T-helper 1 cell (primary cell): ENCODE measurements at places on chromosomes 7 and 10.
A peak's percentile ranks its signal among the peaks of the same experiment; 100 is the strongest.

GRCh38 chr10:72796042-72796441 lies 97.5 kb upstream of the OIT3 start:
- no peak for DNase-seq

DNA sequence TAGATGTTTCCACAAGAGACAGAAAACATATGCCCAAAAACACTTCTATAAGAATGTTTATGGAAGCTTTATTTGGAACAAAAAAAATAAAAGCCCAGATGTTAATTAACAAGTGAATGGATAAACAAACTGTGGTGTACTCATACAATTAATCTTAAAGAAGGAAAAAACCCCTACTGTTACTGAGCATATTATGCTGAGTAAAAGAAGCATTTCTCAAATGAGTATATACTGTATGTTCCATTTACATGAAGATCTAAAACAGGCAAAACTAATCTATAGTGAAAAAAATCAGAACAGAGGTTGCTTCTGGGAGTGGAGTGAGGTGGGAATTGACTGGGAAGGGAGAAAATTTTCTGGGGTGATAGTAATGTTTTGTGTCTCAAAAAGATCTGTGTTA lies 15.5 kb upstream of the ANK3 start:
- DNase-seq, result no peak

GRCh38 chr7:69608878-69609277 lies 10.6 kb downstream of the AUTS2 start:
- no peak for DNase-seq

DNA sequence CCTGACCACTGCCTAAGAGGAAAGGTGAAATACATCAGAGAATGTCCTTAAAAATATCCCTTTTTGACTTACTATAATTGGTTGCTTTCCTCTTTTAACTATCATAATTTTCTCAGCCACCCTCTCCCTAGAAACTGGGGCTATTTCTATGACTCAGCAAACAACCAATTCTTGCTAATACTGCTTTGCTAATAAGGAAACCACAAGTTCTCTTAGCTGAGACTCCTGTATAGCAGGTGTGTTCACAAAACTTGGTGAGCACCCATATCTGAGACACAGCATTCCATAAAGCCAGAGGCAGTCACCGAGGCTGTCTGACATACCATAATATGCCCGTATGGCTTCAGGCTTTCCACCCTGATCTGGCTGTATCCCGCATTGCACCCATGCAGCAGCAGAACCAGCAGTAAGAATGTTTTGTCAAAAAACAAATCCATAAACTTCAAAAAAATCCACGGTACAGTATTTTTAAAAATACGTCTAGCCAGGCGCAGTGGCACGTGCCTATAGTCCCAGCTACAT lies 191.7 kb upstream of the C7orf33 start:
- DNase-seq, result no peak

GRCh38 chr10:70820976-70821750 lies 5.4 kb downstream of the SGPL1 start:
- DNase-seq, result no peak

DNA sequence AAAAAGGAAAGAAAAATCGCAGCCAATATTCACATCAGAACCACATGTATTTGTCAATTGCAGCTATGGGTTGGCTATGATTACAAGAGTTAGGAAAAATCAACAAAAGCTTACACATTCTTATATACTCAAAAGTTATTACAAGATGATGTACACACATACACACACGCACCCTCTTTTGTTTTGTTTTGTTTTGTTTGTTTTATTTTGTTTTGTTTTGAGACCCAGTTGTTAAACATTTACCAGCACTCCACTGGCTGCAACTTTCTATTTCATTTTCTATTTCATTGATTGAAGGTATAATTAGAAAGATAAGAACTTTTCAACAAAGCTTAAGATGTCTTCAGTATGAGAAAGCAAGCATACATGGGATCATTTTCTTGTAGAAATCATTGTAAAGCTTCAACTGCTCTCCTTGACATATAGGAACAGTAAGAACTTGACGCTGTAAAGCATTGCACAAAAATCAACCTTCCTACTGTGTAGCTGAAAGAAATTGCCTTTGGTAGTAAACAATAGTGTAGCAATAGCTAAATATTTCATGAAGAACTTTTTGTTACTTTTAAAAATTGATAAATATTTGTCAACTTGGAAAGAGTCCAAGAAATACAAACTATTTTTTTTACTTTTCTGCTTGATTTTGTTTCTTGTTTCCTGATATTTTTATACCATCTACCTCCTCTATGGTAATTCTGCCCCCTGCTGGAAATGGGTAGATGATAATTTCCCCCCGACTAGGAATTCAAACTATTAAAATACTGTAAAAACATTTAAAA lies 205.9 kb downstream of the MBL2 start:
- no peak for DNase-seq

DNA sequence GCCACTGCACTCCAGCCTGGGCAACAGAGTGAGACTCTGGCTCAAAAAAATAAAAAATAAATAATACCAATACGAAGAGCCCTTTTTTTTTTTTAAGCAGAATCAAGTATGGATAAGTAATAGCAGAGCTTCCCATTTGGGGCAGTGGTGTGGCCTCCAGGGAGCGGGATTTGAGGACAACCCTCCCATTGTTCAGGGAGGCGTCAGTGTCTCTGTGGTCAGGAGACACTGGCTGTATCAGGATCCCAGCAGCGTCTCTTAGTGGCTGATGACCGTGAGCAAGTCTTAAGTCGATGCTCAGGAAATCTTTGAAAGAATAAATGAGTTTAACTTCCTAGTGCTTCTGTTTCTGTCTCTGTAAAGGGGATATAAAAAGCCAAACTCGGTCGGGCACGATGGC lies 25.2 kb upstream of the SH2B2 start:
- DNase-seq, result no peak

DNA sequence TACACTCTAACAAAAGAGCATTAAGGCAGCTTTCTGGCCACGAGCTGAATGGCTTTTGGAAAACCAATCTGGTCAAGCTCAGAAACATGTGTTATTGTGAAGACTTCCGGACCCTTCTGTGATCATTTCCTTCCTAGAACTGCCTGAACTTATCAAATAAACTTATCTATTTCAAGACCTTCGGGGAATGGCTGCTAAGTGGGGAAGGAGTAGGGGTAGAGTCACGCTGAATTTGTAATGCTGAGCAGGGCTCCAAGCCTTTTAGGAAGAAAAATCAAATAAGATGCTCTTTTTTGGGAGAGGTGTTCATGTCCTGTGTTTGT lies 56.6 kb downstream of the PAPSS2 start:
- no peak for DNase-seq

- no peak for DNase-seq
Observed at GRCh38 chr10:88116481-88116880, 253.1 kb downstream of the PTEN start.

DNA sequence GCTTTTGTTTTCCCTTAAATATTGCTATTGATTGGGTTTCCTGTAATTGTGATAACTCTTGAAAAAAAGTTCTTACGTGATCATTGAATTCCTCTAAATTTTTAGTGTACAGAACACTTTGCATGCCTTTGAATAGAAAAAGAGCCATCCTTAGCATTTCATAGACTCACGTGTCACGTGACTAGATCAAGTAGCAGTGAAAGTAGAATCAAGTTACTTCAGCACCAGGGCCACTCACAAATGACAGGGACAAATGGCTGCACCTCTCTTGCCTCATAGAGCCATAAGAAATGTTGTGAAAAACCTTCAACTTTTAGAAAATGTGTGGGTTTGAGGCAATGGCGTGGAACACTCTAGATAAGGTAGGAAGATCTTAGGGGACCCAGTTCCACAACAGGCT lies 203.8 kb downstream of the ZEB1 start:
- no peak for DNase-seq

DNA sequence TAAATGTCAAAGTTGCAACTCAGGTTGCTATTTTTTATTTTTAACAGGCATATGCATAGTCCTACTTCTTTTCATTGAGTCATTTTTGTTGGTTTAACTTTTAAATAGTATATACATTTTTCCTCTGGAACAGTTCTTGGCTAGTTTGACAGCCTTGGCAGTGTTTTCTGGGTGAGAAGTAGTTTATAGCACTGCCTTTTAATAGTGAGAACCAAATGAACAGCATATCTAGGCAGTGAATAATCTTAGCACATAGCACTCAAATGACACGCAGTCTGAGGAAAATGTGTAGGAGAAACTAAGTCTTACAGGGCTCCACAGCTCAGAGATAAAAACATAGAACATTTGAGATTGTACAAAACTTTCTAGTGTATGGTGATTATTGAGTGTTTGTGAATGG lies 265.5 kb upstream of the POT1 start:
- no peak for DNase-seq

DNA sequence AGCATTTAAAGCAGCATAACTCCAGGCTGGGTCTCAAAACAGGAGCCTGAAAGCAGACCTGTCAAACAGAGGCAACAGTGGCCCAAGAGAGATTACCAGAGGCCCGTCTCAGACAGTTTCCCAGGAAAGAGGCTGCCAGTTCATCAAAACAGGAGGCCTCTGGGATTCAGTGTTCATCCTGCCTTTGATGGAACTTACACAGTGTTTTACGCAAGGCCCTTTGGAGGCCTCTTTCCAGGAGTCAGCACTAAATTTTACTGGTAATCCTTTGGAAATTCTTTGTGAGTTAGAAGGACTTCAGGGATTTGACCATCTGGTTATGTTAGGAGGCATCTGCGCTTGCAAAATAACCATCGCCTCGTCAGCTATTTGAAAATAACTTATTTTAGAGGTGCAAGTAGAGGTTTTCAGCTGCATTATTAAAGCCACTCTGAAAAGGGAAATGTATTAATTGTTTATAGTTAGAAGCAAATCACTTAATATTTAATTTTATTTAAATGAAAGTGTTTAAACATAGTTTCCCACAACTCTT lies 501.2 kb upstream of the COBL start:
- DNase-seq, result no peak

GRCh38 chr10:49830846-49831245 lies 68.7 kb upstream of the OGDHL start:
- no peak for DNase-seq

DNA sequence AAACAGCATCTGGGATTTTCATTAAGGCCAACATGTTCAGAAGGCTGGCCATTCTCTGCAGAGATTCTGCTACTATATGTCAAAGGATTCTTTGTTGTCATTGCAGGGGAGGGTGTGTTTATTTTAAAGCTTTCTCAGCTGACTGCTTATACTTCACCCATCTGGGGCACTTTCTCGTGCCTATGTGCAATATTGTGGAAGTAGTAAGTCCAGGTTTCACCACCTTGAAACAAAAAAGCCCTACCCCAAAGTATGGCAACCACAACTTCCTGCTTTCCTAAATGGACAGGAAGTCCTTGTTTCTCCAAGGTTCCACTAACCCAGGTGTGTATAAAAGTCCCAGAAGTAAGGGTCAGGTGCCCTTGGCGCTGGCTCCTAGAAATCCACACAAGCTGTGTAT lies 58.7 kb upstream of the COL1A2 start:
- no peak for DNase-seq

DNA sequence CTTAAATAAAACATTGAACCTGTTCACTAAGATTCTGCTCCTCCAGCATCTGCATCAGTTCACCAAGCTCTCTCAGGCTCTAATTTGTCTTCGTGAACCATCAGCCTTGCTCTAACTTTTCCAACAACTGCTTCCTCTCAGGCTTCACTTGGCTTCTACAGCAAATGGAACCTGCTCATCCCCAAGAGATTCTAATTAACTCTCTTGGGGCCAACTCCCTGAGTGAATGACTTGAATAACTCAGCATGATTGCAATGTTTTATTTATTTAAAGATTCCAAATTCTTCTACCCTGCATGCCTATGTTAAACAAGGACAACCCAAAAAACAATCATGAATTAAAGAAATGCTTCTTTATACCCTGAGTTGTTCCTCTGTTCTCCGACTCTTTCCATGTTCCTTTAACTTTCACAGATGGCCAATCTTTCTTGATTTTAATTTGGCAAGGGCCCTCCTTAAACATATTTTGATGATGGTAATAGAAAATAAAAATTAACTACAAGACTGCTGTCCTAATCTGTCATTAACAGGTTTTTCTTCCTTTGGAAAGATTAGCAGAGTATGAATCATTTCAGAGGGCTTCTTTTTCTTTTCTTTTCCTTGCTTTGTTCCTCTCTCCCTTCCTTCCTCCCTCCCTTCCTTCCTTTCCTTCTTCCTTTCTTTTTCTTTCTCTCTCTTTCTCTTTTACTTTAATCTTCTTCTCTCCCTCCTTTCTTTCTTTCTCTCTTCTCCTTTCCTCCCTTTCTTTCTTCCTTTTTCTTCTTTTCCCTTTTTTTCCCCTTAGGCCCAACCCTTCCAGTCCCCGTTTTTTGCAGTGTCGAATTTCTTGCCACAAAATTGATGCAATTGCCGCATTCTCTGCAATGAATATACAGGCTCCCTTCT lies 195.0 kb upstream of the RHOBTB1 start:
- DNase-seq, result no peak

DNA sequence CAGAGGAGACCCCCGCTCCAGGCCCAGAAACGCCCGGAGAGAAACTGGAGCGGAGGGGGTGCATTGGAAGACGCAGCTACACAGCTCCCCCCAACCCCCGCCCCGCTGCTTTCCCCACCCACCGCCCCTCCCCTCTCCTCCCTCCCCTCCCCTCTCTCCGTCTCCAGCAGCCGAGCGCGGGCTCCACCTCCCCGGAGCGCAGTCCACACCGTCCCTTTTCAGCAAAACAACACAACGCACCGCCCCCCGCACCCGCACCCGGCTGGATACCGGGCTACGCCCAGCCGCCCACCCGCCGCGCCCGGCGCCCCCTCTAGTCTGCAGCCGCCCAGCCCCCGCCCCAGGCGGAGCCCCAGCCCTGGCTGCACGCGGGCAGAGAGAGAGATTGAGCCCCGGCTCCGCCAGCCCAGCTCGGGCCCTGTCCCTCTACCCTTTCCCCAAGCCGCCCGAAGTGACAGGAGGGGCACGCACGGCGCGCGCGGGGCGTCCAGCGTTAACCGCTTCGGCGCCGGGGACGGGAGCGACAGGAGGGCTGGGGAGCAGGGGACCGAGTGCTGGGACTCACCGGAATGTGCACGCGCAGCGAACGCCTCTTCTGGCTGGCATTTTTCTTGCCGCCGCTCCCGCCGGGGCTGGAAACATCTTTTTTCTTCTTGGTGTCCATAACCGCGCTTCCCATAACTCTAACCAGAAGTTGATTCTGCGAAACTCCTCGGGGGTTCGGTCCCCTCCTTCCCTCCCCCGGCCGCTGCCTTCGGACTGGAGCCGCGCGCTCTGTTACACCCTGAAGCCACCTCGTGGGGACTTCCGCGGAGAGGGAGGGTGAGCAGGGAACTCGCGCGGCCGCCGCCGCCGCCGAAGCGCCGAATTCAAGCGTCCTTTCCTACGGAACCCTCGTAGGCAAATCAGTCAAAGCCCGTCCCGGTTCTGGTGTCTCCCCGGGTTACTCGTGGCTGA lies 695 bp downstream of the PRKAG2 start:
- peak; percentile 57 for DNase-seq
